Activated CD8-positive, alpha-beta memory T cell treated with anti-CD3 and anti-CD28 coated beads, Interleukin-2, amount 10 ng/mL, durations not matched to agents 7 days and 5 days (primary cell): ENCODE measurements at places on chromosomes 12 and 14. TPM values are rescaled to one million over a fixed set of nuclear protein-coding genes. Genes with fewer than 3 reads are reported as not detected.

- no peaks in the 10 kb centered on the region for H3K4me1 ChIP-seq
- no peaks in the 10 kb centered on the region for H3K36me3 ChIP-seq
- DNase-seq = no peak
- H3K27me3 ChIP-seq = peaks cover 17% of the 10 kb centered on the region
- no peak overlapping the region for H3K4me3 ChIP-seq
Observed at GRCh38 chr12:76952995-76953394, 74.2 kb upstream of the CSRP2 start.

ABCB9 gene
- 3.6 TPM for total RNA-seq

DNA sequence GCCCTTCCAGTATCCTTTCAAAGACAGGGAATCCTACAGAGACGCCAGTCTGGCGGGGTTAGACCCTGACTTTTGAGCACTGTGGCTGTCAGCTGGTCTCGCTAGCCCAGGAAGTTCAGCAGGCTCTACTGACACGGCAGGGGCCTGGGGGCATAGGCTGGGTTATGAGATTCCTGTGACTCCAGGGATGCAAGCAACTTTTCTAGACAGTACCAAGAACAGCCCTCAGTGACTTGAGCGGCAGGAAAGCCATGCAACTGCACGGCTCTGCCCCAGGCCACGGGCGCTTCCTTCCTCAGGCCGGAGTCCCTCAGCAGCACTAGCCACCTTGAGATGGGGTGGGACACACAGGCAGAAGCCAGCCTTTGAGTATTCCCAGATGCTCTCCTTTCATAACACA, 5.1 kb upstream of the SIVA1 start:
- no peak overlapping the region for H3K4me3 ChIP-seq
- no peak for DNase-seq
- peaks cover 28% of the 10 kb centered on the region for H3K4me1 ChIP-seq

DNA sequence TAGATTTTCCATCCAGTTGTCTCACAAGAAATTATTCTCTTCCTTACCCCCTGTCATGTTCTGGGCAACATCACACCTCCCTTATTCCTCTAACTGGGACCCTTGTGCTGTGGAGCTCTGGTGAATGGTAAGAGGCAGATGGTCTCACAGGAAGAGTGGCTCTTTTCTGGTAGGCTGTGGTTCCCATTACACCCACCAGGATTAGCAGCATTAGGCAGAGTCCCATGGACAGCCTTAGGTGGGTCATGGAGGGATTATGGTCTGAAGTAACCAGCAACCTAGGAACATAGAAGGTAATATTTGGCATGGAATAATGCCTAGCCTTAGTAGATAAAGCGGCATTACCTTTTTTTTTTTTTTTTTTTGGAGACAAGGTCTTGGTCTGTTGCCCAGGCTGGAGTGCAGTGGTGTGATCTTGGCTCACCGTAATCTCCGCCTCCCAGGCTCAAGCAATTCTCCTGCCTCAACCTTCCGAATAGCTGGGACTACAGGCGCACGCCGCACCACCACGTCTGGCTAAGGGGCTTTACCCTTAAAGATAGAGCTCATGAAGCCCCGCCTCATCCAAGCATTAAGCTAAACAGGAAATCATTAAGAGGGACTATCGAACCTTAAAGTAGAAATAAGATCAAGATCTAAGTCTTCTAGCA, 4.0 kb downstream of the C14orf119 start:
- DNase-seq = no peak
- no peak overlapping the region for H3K4me3 ChIP-seq
- H3K36me3 ChIP-seq = peaks cover 23% of the 10 kb centered on the region
- no peaks in the 10 kb centered on the region for H3K27me3 ChIP-seq
- no peak overlapping the region for H3K27ac ChIP-seq

CIROP gene
- total RNA-seq = not detected

GRCh38 chr12:93146263-93146939, 217.3 kb upstream of the EEA1 start:
- no peak overlapping the region for H3K4me3 ChIP-seq
- H3K36me3 ChIP-seq = no peaks in the 10 kb centered on the region
- peaks cover 11% of the 10 kb centered on the region for H3K27me3 ChIP-seq
- no peaks in the 10 kb centered on the region for H3K4me1 ChIP-seq
- no peak for DNase-seq

RTL1 gene
- not detected for total RNA-seq

DNA sequence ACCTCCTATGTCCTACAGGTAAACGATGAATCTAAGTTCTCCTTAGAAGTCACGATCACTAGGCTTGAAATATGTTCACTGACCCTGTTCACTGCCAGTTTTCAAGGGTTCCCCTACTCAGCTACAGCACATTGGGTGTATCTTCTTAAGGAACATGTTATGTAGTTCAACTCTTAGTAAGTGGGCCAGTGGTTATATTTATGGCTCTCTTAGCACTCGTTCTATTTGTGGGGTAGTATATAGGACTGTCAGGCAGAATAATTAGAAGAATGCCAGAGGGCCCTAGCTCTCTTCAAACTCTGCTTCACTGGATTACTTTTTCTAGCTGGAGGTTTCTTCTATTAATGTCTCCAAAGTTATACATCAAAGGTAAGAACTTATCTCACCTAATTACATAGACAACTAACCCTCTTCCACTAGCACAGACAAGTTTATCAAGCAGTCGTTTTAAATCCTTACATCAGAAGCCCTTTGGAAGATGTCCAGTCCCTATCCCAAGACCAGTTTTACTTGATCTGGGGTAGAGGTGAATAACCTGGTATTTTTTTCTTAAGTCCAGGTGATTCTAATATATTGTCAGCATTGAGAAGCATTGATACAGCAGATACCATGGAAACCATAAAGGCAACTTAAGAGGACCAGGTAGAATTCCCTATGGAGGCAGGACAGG, 39.6 kb downstream of the ZFYVE26 start:
- no peaks in the 10 kb centered on the region for H3K27me3 ChIP-seq
- H3K4me3 ChIP-seq = no peak overlapping the region
- peaks cover 4% of the 10 kb centered on the region for H3K4me1 ChIP-seq
- peaks cover 36% of the 10 kb centered on the region for H3K36me3 ChIP-seq
- no peak for DNase-seq

DNA sequence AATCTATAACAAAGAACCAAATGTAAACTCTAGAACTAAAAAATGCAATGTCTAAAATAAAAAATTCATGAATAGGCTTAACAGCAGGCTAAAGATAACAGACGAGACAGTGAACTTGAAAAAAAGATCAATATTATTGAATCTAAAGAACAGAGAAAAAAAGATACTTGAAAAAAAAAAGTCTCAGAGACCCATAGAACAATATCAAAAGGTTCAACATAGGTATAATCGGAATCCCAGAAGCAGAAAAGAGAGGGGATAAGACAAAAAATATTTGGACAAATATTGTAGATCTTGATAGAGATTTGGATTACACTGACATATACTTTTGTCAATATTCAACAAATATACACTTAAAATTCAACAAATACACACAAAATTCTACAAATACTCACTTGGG, 56.6 kb downstream of the TC2N start:
- peaks cover 77% of the 10 kb centered on the region for H3K36me3 ChIP-seq
- H3K4me3 ChIP-seq = no peak overlapping the region
- no peaks in the 10 kb centered on the region for H3K27me3 ChIP-seq
- no peak overlapping the region for H3K27ac ChIP-seq

- no peak for DNase-seq
- no peak overlapping the region for H3K4me3 ChIP-seq
- H3K36me3 ChIP-seq = no peaks in the 10 kb centered on the region
- no peaks in the 10 kb centered on the region for H3K27me3 ChIP-seq
Observed at GRCh38 chr14:41298328-41298690, 308.4 kb upstream of the LRFN5 start.

OVCH1 gene
- not detected for total RNA-seq

PRH2 gene
- total RNA-seq = not detected

- no peak for DNase-seq
- no peak overlapping the region for H3K4me3 ChIP-seq
- peaks cover 62% of the 10 kb centered on the region for H3K36me3 ChIP-seq
- H3K4me1 ChIP-seq = peaks cover 44% of the 10 kb centered on the region
- H3K27me3 ChIP-seq = no peaks in the 10 kb centered on the region
- H3K27ac ChIP-seq = no peak overlapping the region
Observed at GRCh38 chr14:102079700-102079979, 7.2 kb downstream of the HSP90AA1 start.

DNA sequence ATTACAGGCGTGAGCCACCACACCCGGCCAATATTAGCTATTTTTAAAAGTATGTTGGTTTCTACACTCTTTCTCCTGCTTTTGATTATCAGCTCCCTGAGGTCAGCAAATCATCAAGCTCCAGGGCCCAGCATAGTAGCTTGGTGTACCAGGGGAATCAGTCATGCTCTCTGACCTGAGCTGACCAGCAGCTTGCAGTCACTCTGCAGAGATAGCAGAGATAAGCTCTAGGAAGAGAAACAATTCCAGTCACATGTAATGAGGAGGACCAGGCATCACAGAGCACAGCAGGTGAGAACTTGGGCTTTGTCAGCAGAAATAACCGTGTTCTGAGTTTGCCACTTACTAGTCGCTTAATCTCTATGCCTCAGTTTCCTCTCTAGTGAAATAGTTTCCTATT, 8.5 kb downstream of the PLEKHD1 start:
- no peak overlapping the region for H3K27ac ChIP-seq
- H3K4me3 ChIP-seq = no peak overlapping the region
- DNase-seq = no peak
- H3K27me3 ChIP-seq = peaks cover 6% of the 10 kb centered on the region
- H3K36me3 ChIP-seq = no peaks in the 10 kb centered on the region
- no peaks in the 10 kb centered on the region for H3K4me1 ChIP-seq

DNA sequence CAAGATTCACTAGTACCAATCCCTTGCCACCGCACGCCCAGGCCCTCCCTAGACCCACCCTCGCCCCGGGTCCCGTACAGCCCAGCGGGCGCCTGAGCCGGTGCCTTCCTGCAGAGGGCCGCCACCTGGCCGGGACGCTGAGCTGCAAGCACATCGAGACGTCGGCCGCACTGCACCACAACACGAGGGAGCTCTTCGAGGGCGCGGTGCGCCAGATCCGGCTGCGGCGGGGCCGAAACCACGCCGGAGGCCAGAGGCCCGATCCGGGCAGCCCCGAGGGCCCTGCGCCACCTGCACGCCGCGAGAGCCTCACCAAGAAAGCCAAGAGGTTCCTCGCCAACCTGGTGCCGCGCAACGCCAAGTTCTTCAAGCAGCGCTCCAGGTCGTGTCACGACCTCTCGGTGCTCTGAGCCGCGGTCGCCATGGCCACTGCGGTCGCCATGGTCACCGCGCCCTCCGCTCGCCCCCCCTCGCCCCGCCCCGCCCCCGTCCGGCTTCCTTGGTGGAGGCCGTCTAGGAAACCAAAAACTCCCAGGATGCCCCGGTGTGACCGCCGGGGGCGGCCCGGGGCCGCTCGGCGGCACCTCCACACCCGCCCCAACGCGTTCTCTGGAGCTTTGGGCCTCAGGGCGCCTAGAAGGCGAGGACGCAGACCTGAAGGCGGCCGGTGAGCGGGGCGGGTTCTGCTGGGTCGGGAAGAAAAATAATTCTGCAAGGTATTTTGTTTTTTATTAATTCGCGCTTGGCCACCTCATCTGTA, 3.7 kb downstream of the REM2 start:
- peak overlapping the region; percentile 77 for H3K4me3 ChIP-seq
- peaks cover 37% of the 10 kb centered on the region for H3K27me3 ChIP-seq
- H3K4me1 ChIP-seq = peaks cover 36% of the 10 kb centered on the region
- peak; percentile 83 for DNase-seq
- H3K36me3 ChIP-seq = no peaks in the 10 kb centered on the region

DNA sequence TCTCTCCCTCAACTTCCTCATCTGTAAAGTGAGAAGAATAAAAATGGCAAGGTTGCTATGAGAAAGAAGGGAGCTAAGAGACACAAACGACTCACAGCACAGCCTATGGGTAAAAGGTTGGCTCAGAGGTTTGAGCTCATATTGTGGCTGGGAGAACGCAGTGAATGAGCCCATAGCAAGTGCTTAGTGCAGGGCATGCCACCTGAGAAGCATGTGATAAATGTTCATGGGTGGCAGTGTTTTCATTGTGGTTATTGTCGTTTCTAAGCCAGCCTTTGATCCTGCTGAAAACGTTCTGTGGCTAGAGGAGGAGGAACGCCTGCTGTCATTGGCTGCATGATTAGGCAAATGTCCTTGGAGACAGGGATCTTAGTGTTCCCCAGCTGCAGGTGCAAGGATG, 150.4 kb downstream of the KSR2 start:
- DNase-seq = no peak
- no peaks in the 10 kb centered on the region for H3K36me3 ChIP-seq
- H3K4me1 ChIP-seq = no peaks in the 10 kb centered on the region
- no peak overlapping the region for H3K4me3 ChIP-seq

CFAP73 gene
- not detected for total RNA-seq

DNA sequence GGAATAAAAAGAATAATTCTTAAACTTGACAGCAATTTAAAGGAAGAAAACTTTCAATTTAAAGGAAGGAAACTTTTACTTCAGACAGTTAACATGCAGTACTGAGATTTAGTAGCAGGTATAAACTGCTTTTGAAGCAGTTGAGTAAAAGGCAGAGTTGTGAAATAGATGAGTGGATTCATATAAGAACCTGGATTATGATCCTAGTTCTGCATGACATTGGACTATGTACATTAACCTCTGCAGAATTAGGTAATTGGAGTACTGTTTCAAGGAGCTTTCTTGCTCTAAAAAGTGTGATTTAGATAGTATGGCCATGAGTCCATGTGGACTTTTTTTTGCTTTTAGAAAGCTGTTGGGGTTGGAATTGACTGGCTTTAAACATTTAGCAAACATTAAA, 29.7 kb downstream of the ATP2A2 start:
- H3K4me1 ChIP-seq = peaks cover 67% of the 10 kb centered on the region
- H3K27me3 ChIP-seq = no peaks in the 10 kb centered on the region
- no peak overlapping the region for H3K4me3 ChIP-seq
- DNase-seq = no peak

SERPINA4 gene
- not detected for total RNA-seq

MYF5 gene
- not detected for total RNA-seq

ANKRD13A gene
- total RNA-seq = 68.6 TPM

GRCh38 chr12:94704452-94705306, 54.3 kb upstream of the TMCC3 start:
- H3K4me1 ChIP-seq = no peaks in the 10 kb centered on the region
- no peak overlapping the region for H3K4me3 ChIP-seq
- no peak for DNase-seq
- H3K36me3 ChIP-seq = no peaks in the 10 kb centered on the region
- H3K27me3 ChIP-seq = peaks cover 27% of the 10 kb centered on the region
- no peak overlapping the region for H3K27ac ChIP-seq

MARCHF9 gene
- 21.0 TPM for total RNA-seq

TMEM229B gene
- total RNA-seq = 5.1 TPM

DNA sequence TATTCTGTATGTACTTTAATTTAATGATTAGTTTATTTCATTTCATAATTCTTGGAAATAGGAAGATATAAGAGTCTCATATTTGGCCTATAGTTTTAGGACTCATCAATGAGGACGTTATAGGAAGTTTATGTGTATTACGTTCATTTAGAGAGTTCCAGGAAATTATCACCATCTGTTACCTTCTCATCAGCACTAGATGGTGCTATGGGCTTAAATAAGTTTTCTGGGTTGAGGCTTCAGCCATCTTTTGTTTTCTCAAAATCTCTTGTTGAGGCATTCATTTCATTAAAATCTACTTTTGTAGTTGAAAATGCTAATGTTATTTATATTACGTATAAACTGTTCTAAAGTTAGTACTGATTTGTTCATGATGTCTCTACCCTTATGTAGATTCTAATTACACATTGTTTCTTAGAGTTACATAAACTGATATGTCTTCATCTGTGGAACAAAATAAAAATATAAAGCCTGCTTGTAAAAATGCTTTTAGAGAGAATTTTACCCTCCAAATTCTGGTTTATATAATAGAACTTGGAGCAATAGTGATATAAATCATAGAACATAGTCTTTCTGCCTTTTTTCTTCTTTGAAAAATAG, 89.2 kb downstream of the CFAP54 start:
- DNase-seq = no peak
- H3K4me3 ChIP-seq = no peak overlapping the region
- H3K27ac ChIP-seq = no peak overlapping the region
- H3K27me3 ChIP-seq = peaks cover 7% of the 10 kb centered on the region
- peaks cover 4% of the 10 kb centered on the region for H3K4me1 ChIP-seq

CMTM5 gene
- total RNA-seq = not detected

ABCD2 gene
- total RNA-seq = 25.0 TPM

BHLHE41 gene
- total RNA-seq = not detected
